Stimulated activated CD4-positive, alpha-beta T cell treated with anti-CD3 and anti-CD28 coated beads, Interleukin-1b, Interleukin-23, amount 100 ng/mL, for 24 hours (primary cell): ENCODE measurements at places on chromosomes 3 and 15.

- DNase-seq, result no peak
These were observed 621 bp downstream of the ANXA2 start for GRCh38 chr15:60396958-60397771.

DNA sequence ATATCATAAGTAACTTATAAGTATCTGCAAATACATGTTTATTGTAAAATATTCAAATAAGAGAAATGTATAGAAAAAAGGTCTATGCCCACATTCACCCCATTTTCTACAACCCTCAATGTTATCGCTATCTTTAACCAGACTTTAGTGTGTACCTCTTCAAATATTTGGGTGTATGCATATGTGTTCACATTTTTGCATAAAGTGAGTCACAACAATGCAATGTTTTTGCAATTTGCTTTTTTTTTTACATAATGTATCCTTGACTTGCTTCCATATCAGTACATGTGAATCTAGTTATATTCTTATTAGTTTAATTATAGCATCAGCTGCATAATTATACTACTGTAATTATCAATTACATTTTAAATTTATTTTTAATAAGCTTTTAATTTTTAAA, 117.3 kb upstream of the LYSMD4 start:
- no peak for DNase-seq

GRCh38 chr15:99073008-99073717, 31.7 kb upstream of the SYNM start:
- DNase-seq, result no peak

DNA sequence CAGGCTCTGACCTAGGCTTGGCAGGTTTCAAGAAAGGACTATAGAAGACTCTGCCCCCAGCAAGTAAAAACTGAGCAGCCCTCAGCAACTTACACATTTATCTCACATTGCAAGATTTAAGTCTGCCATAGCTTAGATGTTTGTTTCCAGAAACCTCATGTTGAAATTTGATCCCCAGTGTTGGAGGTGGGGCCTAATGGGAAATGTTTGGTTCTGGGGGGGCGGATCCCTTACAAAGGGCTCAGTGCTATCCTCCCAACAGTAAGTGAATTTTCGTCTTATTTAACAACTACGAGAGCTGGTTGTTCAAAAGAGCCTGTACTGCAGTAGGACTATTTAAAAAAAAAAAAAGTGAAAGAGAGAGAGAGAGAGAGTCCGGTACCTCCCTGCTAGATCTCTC, 125.2 kb upstream of the PROK2 start:
- DNase-seq, result no peak

GRCh38 chr3:194686816-194687637, 1.3 kb downstream of the FAM43A start:
- no peak for DNase-seq

DNA sequence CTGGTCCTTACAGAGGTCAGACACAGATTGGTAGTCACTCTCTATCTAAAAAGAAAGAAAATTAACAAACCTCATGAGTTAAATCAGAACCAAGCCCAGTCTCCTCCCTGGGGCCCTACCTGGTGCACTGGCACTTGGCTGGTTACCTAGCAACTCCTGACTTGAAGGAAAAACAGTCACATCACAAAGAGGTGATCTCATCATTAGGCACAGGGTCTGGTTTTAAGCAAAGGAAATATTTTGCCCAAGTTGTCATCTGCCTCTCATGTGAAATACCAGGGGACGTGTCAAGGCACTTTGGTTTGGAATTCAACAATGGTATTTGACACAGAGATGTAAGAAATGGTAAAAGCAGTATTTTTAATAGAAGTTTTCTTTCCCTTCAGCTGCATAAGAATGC, 47.7 kb upstream of the FMN1 start:
- no peak for DNase-seq

GRCh38 chr15:72511536-72511935, 37.4 kb downstream of the ARIH1 start:
- no peak for DNase-seq

DNA sequence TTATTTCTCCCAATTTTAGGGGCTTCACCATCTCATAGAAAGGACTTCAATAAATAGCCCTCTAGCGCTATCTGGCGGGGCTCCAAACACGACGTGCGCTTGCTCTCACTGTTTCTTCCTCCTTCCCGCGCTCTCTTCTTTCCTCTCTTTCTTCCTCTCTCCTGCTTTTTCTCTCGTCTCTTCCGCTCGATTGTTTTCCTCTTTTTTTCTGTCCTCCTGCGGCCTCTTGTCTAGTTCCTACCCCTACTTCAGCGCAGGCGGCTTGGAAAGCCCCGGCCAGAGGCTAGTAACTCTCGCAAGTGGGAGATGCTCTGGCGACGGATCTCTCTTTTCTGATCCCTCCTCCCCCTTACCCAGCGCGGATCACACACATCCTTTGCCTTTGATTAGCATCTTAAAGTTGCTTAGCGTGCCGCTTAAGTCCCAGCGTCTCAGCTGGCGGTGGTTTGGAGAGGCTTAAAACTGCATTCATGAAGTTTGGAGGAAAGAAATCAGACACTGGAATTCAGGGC, 6.2 kb upstream of the MEIS2 start:
- DNase-seq, result no peak

DNA sequence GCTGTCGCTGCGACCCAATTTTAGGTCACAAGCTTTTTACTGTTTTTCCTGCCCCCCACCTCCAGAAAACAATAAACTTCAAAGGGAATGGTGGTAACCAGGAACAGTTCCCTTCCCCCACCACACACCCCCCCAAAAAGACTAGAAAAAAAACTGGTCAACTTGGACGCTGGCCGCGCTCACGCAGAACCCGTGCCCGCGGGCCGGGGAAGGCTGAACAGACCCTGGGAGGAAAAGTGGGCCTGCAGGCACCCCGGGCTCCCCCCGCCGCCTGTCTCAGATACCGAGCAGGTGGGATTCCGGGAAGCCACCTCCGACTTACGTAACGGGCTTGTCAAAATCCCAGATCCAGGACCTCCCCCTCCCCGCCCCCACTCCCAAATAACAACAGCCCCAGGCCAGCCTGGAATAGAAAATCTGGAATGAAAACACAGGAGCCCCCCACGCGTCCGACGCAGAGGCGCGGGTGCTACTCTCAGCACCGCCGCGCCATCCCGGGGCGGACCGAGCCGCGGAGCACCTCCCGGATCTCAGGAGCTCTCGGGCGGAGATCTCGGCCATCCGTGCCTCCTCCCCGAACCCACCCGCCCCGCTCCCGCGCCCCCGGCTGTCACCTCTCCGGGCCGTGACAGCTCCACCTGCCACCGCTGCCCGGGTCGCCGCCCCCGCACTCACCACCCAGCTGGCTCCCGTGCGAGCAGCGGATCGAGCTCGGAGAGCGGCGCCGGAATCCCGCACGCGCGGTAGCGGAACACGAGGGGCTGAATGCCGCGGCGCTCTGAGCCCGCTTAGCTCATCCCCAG, 557 bp downstream of the DENND4A start:
- DNase-seq, result no peak

DNA sequence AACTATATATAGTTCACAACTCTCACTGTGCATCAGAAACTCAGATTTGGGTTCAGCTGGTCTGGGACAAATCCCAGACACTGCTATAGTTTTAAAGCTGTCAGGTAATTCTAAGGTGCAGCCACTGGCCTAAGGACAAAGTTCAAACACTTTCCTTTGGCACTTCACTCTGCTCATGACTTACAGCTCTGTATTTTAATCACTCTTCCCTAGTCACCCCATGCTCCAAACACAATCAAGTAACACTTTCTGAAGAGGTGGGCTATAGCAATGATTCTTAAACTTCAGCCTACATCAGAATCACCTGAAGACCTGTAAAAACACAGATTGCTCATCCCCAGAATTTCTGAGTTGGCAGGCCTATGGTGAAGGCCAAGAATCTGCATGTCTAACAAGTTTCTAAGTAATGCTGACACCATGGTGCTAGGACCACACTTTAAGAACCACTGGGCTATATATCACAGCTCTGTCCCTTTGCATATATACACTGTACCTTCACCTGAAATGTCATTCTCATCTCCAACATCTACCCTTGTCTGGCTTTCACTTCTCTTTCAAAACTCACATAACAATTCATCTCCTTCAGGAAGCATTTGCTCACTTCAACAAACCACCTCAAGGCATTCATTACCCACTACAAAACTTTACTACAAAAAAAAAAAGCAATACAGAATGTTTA, 21.4 kb downstream of the STAG1 start:
- no peak for DNase-seq

DNA sequence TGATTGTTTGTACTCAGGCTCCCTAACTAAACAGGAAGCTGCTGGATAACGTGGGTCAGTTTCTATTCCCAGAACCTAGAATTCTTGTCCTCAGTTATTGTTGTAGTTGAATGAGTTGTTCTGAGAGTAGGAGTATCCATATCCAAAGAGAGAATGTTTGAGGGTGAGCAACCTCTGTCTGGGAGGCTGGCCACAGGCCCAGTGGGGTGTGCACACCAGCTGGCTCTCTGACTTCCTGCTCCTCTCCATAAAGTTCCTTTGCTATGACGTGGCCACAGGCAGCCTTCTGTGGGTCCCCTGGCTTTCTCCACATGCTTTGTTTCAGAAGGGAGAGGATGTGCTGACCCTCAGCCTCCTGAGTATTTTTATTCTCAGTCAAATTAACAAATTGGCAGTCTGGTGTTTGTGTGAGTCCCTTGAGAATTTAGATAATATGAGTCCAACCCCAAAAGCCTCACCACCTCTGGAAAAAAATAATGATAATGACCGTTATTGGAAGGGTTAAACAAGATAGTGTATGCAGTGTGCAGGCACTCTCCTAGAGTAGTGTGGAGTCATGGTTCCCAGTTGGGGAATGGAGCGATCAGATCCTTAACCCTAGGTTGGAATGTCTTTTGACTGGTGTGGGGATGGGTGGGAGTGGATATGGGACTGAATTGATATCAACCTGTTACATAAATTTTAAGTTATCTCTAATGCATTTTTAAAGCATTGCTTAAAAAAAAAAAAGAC, 47.6 kb upstream of the MED12L start:
- DNase-seq, result no peak

GRCh38 chr3:88180398-88180999, 30.7 kb downstream of the C3orf38 start:
- no peak for DNase-seq

DNA sequence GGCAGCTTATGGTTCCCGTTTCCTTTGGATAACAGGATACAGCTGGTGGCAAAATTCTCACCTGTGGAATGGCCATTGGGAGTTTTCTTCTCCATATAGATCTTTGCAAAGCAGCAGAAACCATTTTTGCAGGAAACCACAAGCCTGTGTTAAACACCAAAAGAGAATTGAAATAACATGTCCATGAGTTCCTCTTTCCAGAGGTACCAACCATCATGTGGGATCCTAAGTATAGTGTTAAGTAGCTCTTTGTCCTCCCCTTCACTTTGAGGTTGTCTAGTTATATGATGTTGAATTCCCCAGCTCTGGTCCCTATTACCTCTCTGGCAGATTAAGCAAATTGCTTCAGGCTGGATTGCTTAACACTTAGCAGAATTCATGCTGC, 94.9 kb downstream of the AKAP13 start:
- no peak for DNase-seq

DNA sequence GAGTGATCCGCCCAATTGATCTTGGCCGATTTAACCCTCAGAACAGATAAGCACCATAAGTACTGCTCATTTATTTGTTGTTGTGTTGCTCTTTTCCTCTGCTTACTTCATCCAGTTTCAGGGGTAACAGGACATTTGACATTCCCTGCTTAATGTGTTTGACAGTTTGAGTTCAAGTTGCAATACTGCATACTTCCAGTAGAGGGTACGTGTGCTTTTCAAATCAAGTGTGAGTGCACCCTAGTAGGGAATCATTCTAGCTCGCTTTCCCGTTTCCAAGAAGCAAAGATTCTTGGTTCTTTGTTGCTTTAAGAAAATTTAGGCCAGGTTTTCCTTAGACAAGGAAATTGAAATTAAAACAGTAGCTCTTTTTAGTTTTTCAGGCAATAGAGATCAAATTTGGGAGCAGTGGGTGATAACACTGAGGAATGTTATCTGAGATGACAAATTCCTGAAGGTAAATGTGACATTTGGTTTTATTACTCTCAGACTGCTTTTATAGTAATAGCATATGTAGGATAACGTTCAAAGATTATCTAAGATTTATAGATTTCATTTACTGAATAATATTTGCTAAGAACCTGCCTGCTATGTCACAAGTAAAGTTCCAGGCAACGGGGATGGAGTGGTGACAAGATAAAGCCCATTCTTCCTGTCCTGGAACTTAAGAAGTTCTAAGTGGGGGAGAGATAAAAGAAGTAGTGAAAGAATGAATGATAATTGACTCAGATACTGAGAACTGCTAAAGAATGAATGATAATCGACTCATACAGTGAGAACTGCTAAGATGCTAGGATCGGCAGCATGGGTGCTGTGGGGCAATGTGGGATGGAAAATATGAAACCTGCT, 73.3 kb downstream of the SYNPR start:
- DNase-seq, result no peak

DNA sequence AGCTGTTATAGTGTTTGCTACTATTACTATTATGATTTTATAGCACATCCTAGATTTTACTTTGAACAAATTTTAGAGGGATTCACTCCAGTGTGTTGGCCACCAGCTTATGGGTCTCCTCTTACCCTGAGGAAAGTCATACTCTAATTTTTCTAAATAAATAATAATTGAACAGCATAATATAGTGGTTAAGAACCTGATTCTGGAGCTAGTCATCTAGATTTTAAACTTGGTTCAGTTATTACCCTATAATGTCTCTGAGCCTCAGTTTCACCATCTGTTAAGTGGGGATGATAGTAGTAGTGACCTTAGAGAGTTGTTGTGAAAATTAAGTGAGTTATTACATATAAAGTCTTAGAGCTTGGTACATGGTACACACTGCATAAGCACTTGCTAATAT, 30.7 kb upstream of the TOPAZ1 start:
- no peak for DNase-seq

DNA sequence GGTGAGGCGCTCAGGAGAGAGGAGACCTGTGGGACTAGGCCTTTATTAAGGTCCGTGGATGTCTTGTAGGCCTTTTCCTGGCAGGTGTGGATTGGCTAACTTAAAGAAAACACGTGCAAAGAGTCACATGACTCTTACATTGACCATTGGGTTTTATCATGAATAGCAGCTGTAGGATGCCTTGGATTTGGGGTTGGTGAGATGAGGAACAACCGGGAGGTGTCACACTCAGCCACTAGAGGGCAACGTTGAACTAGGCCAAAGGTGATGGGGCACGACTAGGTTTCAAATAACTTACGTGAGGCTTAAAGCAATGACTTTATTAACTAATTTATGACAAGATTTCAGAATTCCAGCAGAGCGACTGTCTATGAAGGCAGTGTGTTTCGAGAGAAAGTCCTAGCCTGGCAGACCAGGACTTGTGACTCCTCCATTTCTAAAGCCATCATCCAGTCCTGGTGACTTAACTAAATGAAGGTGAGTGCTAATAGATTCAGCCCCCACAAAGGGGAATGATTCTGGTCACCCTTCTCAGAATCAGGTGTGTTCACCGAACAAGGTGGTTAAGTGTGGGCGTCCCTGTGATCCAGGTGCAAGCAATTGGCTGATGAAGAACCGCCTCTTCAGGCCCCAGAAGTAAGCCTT, 345.6 kb downstream of the MCTP2 start:
- no peak for DNase-seq

GRCh38 chr3:107833722-107834416, 257.0 kb downstream of the CD47 start:
- DNase-seq, result no peak

- no peak for DNase-seq
These were observed 179.8 kb downstream of the MEX3B start for GRCh38 chr15:81865850-81866537.
